ENCODE measurements at places on chromosomes 3 and 15.
A peak's percentile ranks its signal among the peaks of the same experiment; 100 is the strongest.

- peak; percentile 86 for DNase-seq
Measured at GRCh38 chr3:53161820-53162671, 1.0 kb downstream of the PRKCD start.

GRCh38 chr15:48467801-48468200, 136.6 kb downstream of the DUT start:
- no peak for DNase-seq

- DNase-seq, result no peak
Measured at GRCh38 chr15:78620021-78620526, 722 bp downstream of the CHRNA3 start.

GRCh38 chr3:187293516-187294430, 2.2 kb upstream of the MASP1 start:
- DNase-seq, result peak; percentile 57

DNA sequence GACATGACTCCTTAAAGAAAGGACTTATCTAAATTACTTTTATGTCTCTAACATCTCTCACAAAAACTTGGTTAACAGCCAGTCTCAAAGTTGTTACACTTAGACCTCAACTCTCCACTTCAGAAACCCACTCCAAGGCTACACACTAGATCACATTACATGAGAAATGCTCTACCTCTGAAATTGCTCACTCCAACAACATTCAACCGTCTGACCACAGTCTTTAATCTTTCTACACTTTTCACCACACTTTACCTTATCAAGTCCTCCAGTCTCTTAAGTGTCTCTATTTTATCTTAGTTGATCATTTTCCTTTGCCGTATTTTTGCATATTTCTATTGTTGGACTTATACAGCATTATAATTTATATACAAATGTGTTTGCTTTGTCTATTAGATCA, 5.8 kb downstream of the SLC12A6 start:
- no peak for DNase-seq

DNA sequence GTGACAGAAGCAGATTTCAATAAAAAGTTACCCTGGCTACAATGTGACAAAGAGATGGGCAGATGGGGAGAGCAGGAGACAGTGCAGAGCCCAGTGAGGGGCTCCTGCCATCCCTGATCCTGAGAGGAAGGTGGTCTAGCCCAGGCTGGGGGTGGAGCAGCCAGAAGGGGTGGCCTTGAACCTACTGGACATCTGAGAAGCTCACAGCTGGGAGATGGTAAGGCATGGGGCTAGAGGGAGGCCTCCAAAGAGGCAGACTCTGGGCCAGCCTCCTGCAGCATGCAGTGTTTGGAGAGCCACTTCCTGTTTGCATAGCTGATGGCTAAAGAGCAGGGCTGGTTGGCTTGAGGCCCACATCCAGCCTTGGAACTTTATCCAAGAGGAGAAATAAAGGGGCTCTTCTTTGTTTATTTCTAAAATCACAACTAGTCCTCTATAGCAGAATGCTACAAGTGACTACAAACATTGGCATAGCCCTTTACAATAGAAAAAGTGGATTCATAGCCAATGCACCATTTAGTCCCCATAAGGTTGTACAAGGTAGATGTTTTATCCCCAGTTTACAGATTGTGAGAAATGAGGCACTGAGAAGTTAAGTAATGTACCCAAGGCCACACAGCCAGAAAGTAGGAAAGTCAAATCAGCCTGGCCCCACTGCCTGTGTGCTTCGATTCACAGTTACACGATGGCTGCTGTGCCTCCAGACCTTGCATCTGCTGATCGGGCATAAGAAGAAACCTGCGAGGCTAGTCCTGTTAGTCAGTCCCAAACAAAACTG, 4.6 kb downstream of the EFCC1 start:
- DNase-seq, result no peak

- DNase-seq, result no peak
Measured at GRCh38 chr3:58429657-58430056, 4.0 kb downstream of the PDHB start.
